ENCODE measurements at places on chromosomes 2 and 18.

DNA sequence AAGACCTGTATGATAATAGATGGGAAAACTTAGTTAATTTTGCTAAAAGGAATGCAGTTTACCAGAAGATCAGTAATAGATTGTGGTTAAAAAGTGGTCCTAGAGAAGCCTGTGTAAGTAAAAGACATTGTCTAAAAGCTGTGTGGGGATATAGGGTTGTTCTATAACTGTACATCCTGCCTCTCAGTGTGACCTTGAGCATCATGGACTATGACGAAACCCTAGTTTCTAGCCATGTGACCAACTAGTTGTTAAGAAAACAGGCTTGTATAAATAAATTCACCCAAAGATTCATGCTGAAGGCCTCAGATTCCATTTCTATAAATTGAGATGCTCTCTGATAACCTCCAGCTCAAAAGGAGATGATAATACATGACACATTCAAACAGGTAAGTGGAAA, 160.7 kb downstream of the IKZF2 start:
- DNase-seq = no peak

- no peak for DNase-seq
Observed at GRCh38 chr18:13273800-13274199, 55.2 kb downstream of the LDLRAD4 start.

DNA sequence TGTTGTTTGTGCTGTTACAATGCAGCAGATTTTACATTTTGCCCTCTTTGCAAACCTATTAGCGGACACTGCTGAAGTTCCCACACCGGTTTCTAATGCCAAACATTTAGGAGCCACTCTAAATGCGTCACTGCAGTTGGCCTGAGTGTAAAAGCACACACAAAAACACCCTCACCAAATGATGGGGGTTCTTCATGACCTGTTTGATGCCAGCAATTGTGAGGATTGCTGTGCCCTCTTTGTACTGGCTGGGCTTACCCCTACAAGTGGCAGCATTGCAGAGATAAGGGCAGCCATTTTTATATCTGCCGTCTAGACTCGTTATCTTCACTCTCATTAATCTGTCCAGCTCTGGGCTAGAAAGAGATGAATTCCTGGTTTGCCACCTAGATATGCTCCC, 85.3 kb downstream of the NRP2 start:
- DNase-seq = no peak

GRCh38 chr2:67839242-67839641, 223.6 kb downstream of the C1D start:
- no peak for DNase-seq

GRCh38 chr18:74714791-74715190, 117.1 kb downstream of the ZNF407 start:
- no peak for DNase-seq

GRCh38 chr2:220276741-220277444, 649.5 kb downstream of the SLC4A3 start:
- DNase-seq = no peak

DNA sequence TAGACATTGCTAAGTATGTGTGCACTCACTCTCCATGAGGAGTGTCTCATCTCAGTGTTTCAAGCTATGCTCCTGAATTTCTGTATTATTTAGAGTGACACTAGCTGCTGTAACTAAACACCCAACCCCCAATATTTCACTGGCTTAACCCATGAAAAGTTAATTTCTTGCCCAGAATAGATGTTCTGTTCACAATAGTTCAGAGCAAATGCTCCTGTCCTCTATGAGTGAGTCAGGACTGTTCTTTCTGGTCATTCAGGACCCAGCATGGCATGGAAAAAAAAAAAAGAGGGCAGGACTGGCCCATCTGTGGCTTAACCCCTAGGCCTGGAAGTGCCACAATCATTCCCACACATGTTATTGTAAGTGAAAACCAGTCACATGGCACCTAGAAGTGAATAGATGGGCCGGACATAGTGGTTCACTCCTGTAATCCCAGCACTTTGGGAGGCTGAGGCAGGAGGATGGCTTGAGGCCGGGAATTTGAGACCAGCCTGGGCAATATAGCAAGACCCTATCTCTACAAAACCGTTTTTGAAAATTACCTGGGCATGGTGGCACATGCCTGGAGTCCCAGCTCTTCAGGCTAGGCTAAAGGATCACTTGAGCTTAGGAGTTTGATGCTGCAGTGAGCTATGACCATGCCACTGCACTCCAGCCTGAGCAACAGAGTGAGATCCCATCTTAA, 663.6 kb downstream of the IRS1 start:
- DNase-seq = no peak

GRCh38 chr18:72783530-72783929, 84.3 kb downstream of the NETO1 start:
- DNase-seq = no peak
